Activated naive CD4-positive, alpha-beta T cell treated with anti-CD3 and anti-CD28 coated beads, Interleukin-2, amount 50 U/mL, for 16 hours (primary cell): ENCODE measurements at places on chromosomes 1 and 21.

- DNase-seq: no peak
Observed at GRCh38 chr1:228348708-228349467, 57.7 kb downstream of the TRIM11 start.

DNA sequence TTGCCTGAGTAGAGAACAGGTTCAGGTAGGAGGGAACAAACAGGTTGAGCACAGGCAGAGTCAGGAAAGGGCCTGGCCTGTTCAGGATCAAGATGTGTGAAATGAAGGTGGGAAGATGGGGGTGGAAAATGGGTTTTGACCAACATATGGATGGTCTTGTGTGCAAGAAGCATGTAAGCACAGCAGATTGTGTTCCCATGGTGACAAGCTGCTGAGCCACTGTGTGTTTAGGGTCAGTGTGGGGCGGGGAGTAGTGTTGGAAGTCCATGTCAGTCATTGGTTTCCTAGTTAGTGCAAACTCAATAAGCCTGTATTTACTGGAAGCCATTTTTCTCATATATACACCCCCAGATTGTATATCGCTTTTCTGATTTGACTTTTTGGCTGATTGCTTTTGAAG, 111.9 kb downstream of the CAMTA1 start:
- no peak for DNase-seq

GRCh38 chr1:15329104-15329820, 80.4 kb upstream of the EFHD2 start:
- DNase-seq: no peak

DNA sequence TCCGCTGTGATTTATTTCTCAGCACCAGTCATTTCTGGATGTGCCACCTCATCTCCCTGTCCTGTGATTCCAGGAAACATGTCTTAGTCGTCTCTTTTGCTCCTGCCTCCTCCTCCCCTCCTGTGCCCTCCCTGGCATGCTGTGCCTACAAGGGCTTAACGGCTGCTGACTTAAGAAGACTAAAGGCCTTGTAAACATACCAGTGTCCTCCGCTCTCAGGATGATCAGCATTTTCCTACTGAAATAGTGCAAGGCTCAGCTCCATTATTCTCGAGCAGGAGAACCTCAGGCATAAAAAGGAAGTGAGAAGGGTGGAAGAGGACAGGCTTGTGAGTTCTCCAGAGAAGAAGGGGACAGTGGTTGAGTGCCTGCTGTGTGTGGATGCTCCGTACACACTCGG, 61.6 kb upstream of the RUNX3 start:
- no peak for DNase-seq

- DNase-seq: no peak
Observed at GRCh38 chr1:31785020-31785946, 21.1 kb upstream of the ADGRB2 start.

- no peak for DNase-seq
Observed at GRCh38 chr21:20647607-20648006, 350.6 kb upstream of the NCAM2 start.
